ENCODE measurements at places on chromosomes 3 and 15. TPM values are rescaled to one million over a fixed set of nuclear protein-coding genes. Genes with fewer than 3 reads are reported as not detected.

Gene FBXL2
- total RNA-seq, result 7.0 TPM

Gene DUOX2
- total RNA-seq, result not detected

Gene ECT2
- total RNA-seq, result 7.2 TPM

Gene TNFAIP8L3
- total RNA-seq, result 6.6 TPM

Gene REC114
- not detected for total RNA-seq

Gene CACNA1D
- total RNA-seq, result 0.98 TPM

Gene MNS1
- 1.9 TPM for total RNA-seq

Gene GOLGA8G
- not detected for total RNA-seq

Gene GP5
- total RNA-seq, result 0.10 TPM

Gene DNAH1
- 8.8 TPM for total RNA-seq

Gene ZNF774
- 0.34 TPM for total RNA-seq

Gene NEK11
- 3.2 TPM for total RNA-seq

Gene TMF1
- total RNA-seq, result 25.3 TPM

Gene SNRPN
- 67.9 TPM for total RNA-seq

Gene EOMES
- total RNA-seq, result not detected

Gene BDH1
- 3.7 TPM for total RNA-seq

Gene SERPINI1
- total RNA-seq, result 2.0 TPM

Gene ATP2B2
- not detected for total RNA-seq

Gene GOLGA8T
- not detected for total RNA-seq

Gene CAV3
- total RNA-seq, result not detected

Gene MAPK6
- total RNA-seq, result 28.0 TPM

Gene PP2D1
- total RNA-seq, result not detected

Gene FEM1B
- total RNA-seq, result 23.5 TPM

Gene TNNC1
- not detected for total RNA-seq

Gene LDHAL6B
- not detected for total RNA-seq

Gene PLXNB1
- 12.4 TPM for total RNA-seq

Gene GATM
- not detected for total RNA-seq

Gene GPR156
- total RNA-seq, result 0.39 TPM

Measured in cardiac ventricle fibroblast (primary cell).